ENCODE measurements at places on chromosomes 12 and 14.

DNA sequence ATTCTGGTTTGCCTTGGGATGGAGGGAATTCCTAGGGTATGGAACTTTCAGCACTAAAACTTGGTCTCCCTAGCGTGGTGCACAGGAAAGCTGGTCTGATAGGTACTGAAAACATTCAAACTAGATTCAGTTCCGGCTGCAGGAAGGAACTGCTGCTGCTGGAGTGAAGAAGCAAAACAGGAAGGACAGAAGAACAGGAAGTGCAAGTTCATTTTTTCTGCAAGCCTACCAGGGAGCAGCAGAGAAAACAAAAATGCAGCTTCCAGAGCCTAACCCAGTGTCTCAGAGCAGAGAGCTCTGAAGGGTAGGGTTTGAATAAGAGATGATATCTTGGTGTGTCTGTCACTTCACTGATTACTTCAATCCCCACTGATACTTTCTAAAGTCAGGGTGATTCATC lies 165.2 kb downstream of the VRK1 start:
- no peaks in the 10 kb centered on the region for H3K4me1 ChIP-seq
- no peak for DNase-seq
- no peak overlapping the region for H3K4me3 ChIP-seq
- H3K36me3 ChIP-seq: no peaks in the 10 kb centered on the region

DNA sequence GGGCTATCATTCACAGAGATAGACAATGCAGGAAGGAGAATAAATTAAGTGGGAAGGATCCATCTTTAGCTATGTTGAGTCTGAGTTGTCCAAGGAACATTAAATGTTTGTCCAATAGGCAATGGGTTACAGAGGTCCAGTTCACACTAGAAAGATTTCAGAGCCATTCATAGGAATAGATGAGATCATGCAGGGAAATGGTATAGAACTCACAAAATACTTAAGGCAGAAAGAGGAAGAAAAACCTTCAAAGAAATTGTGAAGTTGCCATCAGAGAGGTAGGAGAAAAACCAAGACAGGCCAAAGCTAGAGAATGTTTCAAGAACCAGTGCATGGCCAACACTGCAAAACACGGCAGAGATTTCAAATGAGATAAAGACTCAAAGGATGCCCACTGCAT lies 94.1 kb downstream of the PHLDA1 start:
- H3K27ac ChIP-seq: no peak overlapping the region

DNA sequence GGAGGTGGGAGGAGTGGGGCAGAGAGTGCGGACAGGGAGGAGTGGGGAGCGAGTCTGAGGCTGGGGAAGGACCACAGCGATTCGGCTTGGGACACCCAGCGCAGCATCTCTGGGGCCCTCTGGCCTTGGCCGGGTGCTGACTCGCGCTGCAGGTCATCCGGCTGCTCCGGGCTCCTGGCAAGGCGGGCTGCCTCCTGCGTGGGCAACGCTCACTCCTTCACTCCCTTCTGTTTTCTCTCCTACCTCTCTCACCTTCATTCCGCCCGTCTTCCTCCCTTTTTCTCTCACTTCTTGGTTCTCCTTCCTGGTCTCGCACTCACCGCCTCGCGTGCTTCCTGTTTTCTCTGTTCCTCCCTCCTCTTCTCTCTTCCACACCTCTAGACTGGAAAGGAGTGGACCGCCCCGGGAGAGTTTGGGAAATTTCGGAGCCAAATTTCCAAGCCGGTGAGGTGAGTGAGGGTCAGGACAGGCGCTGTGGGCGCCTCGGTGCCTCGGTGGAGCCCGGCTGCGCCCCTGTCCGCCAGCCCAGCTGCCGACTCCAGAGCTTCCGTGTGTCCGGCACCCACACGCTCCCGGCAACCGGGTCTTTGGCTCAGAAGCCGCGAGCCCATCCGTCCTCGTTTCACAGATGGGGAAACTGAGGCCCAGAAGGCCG lies 86.7 kb downstream of the B4GALNT3 start:
- no peak overlapping the region for H3K27ac ChIP-seq
- 0 out of 2 replicates have a peak overlapping the region, but pooled peaks have one; percentile 10 for H3K4me3 ChIP-seq
- H3K27me3 ChIP-seq: peaks cover 47% of the 10 kb centered on the region
- no peak for DNase-seq

- H3K4me1 ChIP-seq: no peaks in the 10 kb centered on the region
- DNase-seq: no peak
- no peaks in the 10 kb centered on the region for H3K27me3 ChIP-seq
- no peak overlapping the region for H3K27ac ChIP-seq
- no peak overlapping the region for H3K4me3 ChIP-seq
- no peaks in the 10 kb centered on the region for H3K36me3 ChIP-seq
These were observed 96.7 kb upstream of the PSMC1 start for GRCh38 chr14:90159688-90160087.

GRCh38 chr12:38745601-38746000 lies 159.8 kb downstream of the CPNE8 start:
- no peaks in the 10 kb centered on the region for H3K36me3 ChIP-seq
- DNase-seq: no peak
- no peaks in the 10 kb centered on the region for H3K27me3 ChIP-seq
- H3K4me1 ChIP-seq: no peaks in the 10 kb centered on the region
- H3K27ac ChIP-seq: no peak overlapping the region
- no peak overlapping the region for H3K4me3 ChIP-seq

DNA sequence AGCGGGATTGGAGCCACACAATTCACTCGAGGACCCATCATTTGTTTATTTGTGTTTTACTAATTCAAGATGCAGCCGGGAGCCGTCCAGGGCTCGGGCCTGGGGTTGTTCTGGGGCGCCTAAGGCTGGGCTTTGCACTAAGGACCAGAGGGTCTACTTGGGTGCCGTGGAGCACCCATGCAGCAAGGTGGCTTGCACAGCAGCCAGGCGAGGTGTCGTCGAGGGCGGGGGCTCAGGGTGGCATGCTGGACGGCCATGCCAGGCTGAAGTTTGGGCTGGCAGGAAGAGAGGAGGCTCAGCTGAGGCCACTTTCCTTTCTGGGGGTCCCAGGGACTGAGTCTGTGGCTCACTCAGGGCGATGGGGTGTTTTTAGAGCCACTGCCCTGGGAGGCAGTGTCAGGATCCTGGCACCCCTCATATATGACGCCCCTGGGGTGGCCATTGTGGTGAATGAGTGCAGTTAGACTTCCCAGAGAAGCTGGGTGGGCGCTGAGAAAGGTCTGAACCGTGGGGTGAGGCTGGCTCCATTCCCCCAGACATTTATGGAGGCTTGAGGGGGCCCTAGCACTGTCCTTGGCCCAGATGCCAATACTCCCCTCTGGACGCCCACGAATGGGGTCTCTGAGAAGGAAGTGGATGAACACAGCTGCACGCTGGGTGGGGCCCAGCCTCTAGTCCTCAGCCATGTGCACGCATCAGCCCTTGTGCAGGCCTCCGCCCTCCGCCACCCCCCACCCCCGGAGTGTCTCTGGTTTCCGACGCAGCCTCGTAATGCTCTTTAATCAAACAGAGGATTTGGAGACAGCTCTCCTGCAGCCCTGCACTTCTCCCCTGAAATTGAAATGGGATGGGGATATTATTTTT lies 11.3 kb downstream of the MEG3 start:
- H3K27ac ChIP-seq: no peak overlapping the region
- H3K27me3 ChIP-seq: peaks cover 58% of the 10 kb centered on the region
- H3K4me1 ChIP-seq: no peaks in the 10 kb centered on the region

DNA sequence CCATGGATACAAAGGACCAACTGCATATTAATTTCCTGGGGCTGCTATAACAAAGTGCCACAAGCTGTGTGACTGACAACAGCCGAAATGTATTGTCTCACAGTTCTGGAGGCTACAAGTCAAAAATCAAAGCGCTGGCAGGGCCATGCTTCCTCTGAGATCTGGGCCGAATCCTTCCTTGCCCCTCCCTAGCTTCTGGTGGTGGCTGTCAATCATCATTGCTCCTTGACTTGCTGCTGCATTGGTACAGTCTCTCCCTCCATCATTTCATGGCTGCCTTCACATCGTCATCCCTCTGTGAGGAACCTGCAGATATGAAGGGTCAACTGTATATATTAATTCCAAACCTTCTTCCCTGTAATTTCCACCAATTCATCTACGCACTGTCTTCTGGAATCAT lies 118.3 kb downstream of the EXOC5 start:
- H3K36me3 ChIP-seq: no peaks in the 10 kb centered on the region
- no peaks in the 10 kb centered on the region for H3K27me3 ChIP-seq
- no peak overlapping the region for H3K4me3 ChIP-seq
- H3K4me1 ChIP-seq: no peaks in the 10 kb centered on the region
- DNase-seq: no peak

GRCh38 chr12:132285991-132286681 lies 43.3 kb downstream of the GALNT9 start:
- no peak for DNase-seq
- no peak overlapping the region for H3K4me3 ChIP-seq
- no peaks in the 10 kb centered on the region for H3K36me3 ChIP-seq
- no peaks in the 10 kb centered on the region for H3K27me3 ChIP-seq
- no peaks in the 10 kb centered on the region for H3K4me1 ChIP-seq

- DNase-seq: no peak
- H3K4me3 ChIP-seq: no peak overlapping the region
These were observed 52.1 kb downstream of the NUAK1 start for GRCh38 chr12:106086696-106087095.

DNA sequence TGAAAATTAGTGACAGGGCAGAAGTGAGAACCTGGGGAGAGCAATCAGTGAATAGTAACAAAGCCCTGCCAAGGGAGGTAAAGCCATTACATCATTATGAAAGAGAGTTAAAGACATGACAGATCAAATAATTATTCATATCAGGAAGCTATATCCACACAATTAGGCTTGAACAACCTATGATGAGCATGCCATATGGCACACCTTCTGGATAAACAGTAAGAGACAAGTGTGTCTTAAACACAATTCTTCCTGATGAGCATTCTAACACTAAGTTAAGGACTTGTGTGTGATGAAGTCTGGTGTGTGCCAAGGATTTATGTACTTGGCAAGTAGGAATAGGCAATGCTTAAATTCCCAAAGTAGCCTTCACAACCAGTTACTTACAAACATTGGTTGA lies 76.1 kb downstream of the GALNT4 start:
- no peak for DNase-seq
- H3K27ac ChIP-seq: no peak overlapping the region
- no peaks in the 10 kb centered on the region for H3K36me3 ChIP-seq

All from MM.1S (cell line).